ENCODE measurements at places on chromosomes 7 and 10. TPM values are rescaled to one million over a fixed set of nuclear protein-coding genes. Genes with fewer than 3 reads are reported as not detected.

Gene PTF1A
- total RNA-seq = not detected

Gene CYP26C1
- 1.1 TPM for total RNA-seq

Gene COBL
- total RNA-seq = not detected

Gene CPEB3
- 1.6 TPM for total RNA-seq

Gene SCIN
- total RNA-seq = 0.58 TPM

Gene PWWP2B
- total RNA-seq = 17.3 TPM

Gene PVRIG
- not detected for total RNA-seq

Gene SFTPA1
- total RNA-seq = not detected

Gene RBP3
- not detected for total RNA-seq
